ENCODE measurements at places on chromosomes 7 and 10.

GRCh38 chr7:7795203-7795602 lies 76.8 kb upstream of the RPA3 start:
- DNase-seq = no peak

DNA sequence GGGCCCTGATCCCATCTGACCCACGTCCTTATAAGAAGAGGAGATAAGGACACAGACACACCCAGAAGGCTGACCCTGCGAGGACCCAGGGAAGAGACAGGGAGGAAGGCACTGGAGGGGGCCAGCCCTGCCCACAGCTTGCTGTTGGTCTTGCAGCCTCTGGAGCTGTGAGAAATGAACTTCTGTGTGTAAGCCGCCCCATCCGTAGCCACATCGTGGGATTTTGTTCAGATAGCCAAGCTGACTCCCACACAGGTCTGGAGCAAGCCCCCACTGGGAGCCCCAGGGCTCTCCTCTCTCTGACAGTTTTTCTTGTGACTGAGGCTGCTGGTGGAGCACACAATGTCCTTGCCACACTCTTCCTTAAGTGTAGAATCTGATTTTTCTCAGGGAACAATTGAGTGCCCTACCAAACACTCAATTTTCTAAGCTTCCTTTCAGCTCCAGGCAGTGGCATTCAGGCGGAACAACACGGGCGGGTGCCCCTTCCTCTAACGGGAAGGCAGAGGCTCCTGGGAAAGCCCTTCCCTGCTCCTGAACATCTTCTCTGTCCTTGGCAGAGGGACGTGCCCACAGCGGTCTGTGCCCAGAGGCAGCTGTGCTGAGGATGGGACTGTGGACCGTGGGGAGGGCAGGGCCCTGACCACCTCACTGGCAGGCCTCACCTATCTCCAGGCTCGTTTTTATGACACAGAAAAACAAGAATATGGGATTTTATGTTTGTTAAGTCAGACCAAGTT lies 160.6 kb upstream of the SHH start:
- DNase-seq = no peak

- no peak for DNase-seq
Measured at GRCh38 chr10:72790216-72790990, 98.5 kb downstream of the MCU start.

GRCh38 chr7:44796034-44796503 lies 412 bp upstream of the PPIA start:
- DNase-seq = no peak

DNA sequence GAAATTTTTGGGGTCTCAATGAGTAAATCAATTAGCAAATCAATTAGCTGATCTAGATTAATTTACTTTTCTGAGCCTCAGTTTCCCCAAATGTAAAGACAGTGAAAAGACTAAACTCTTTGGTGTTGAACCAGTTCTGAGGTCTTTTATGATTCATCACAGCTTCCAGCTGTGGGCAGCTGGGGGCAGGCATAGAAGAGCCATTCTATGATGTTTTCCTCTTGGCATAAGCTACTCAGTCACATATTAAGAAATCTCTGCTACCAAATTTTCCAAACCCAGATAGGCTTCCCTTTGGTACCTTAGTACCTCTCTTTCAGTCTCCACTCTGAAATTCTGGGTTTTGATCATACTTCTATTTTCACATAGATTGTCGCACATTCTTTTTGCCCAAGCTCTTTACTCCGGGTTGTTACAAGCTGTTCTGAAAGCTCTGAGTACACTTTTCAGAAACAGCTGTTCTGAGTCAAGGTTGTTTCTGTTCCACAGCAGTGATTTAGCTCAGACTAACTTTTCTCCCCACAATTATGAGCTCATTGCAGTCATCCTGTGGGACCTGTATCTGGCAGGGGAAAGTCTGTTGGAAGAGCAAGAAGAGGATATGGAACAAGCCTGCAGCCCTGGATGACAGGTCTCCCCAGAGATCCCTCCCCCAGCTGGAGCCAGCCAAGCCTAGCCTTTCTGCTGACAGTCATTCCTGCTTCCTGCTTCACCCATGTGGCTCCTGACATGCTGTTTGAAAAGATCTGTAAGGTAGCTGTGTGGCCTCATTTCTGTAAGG lies 599.6 kb upstream of the GHITM start:
- peak; percentile 37 for DNase-seq

DNA sequence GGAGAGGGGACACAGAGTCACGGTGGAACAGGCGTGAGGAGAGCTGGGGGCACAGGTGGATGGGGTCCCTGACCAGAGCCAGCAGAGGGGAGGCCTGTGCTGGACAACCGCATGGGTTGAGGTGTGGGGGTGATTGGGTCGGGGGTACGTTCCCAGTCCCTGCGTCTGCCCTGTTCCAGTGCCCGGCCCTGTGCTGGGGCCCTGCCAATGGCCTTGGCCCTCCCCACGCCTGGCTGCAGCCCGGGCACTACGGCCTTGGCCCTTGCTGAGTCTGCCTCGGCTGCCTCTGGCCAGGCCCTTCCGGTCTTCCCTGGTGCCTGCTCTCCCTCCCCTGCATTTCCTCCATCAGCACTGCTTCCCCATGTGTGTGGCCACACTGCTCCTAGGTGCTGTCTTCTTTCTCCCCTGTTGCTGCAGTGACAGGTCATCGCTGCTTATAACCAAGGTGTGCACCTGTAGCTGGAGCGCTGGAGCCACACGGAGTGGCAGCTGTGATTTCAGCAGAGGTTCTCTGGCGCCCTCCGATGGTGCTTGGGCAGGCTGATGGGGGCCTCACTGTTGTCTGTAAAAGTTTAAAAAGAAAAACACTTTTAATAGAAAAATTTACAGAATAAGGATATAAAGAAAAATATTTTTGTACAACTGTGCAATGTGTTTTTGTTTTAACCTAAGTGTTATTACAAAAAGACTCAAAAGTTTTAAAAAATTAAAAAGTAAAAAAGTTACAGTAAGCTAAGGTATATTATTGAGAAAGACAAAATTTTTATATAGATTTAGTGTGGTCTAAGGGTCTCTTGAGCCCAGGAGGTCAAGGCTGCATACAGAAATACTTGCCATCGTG lies 45.2 kb upstream of the BHLHA15 start:
- peak; percentile 50 for DNase-seq

GRCh38 chr10:92727550-92727949 lies 37.8 kb downstream of the HHEX start:
- peak; percentile 4 for DNase-seq

GRCh38 chr10:85459906-85460305 lies 906.7 kb downstream of the GRID1 start:
- DNase-seq = no peak

GRCh38 chr10:130863044-130863443 lies 448.5 kb downstream of the TCERG1L start:
- no peak for DNase-seq

- DNase-seq = no peak
Measured at GRCh38 chr7:115135769-115136410, 214.0 kb downstream of the MDFIC start.

DNA sequence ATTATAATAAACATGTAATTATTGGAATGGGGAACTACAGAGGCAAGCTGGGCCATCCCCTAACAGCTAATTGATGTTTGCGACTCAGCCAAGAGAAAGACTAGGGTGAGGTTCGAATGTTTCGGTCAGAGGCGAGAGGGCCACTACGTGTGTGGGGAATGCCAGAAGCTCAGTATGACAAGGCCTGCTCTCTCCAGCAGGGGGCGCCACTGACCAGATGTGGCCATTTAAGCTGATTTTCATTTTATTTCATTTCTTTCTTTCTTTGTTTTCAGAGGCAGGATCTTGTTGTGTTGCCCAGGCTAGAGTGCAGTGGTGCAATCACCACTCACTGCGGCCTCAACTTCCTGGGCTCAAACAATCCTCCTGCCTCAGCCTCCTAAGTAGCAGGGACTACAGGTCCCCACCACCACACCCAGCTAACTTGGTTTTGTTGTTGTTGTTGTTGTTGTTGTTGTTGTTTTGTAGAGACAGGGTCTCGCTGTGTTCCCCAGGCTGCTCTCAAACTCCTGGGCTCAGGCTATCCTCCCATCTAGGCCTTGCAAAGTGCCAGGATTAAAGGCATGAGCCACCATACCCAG lies 38.1 kb downstream of the TMEM130 start:
- DNase-seq = peak; percentile 48

DNA sequence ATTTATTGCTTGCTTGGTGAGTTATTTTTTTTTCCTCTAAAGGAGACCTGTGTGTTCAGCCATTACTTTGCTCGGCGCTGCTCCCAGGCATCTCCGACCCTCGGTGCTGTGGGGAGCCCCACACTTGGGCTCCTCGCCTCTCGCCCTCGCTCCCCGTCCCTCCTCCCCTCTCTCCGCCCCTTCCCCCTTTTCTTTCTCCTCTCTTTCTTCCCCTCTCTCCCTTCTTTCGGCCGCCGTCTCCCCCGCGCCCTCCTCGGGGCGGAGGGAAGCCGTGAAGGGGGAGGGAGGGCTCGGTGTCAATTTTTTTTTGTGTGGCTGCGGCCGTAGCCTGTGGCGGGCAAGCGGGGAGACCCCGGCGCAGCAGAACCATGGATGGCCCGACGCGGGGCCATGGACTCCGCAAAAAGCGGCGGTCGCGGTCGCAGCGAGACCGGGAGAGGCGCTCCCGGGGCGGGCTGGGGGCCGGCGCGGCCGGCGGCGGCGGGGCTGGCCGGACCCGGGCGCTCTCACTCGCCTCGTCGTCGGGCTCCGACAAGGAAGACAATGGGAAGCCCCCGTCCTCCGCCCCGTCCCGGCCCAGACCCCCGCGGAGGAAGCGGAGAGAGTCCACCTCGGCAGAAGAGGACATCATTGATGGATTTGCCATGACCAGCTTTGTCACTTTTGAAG lies 1.1 kb downstream of the AUTS2 start:
- peak; percentile 58 for DNase-seq

DNA sequence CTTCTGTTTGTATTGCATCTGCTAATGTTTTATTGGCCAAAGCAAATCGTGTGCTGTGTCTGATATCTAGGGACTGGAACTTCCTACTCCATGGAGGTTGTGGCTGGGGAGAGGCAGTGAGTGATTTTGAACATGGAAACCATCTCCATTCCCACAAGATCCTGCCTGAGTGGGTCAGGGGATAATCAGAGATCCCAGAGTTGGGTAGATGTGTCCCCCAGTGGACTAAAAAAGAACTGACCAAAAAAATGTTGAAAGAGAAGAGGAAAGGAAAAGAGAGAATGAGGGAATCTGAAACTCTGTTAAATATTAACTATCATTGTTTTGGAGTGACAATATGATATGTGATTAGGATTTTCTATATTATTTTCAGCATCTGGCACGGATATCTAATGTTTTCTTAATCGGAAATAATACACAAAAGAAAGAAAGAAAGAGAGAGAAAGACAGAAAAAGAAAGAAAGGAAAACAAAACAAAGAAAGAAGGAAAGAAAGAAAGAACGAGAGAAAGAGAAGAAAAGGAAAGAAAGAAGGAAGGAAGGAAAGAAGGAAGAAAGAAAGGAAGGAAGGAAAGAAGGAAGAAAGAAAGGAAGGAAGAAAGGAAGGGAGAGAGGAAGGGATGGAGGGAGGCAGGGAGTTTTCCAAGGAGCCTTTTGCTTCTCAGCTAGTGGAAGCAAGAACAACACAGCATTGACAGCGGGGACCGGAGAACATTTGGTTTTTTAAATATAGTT lies 638.5 kb downstream of the CCSER2 start:
- DNase-seq = no peak

- DNase-seq = no peak
Measured at GRCh38 chr7:78368771-78369170, 570.2 kb downstream of the PHTF2 start.

GRCh38 chr10:29005988-29006387 lies 282.9 kb upstream of the LYZL1 start:
- DNase-seq = no peak

DNA sequence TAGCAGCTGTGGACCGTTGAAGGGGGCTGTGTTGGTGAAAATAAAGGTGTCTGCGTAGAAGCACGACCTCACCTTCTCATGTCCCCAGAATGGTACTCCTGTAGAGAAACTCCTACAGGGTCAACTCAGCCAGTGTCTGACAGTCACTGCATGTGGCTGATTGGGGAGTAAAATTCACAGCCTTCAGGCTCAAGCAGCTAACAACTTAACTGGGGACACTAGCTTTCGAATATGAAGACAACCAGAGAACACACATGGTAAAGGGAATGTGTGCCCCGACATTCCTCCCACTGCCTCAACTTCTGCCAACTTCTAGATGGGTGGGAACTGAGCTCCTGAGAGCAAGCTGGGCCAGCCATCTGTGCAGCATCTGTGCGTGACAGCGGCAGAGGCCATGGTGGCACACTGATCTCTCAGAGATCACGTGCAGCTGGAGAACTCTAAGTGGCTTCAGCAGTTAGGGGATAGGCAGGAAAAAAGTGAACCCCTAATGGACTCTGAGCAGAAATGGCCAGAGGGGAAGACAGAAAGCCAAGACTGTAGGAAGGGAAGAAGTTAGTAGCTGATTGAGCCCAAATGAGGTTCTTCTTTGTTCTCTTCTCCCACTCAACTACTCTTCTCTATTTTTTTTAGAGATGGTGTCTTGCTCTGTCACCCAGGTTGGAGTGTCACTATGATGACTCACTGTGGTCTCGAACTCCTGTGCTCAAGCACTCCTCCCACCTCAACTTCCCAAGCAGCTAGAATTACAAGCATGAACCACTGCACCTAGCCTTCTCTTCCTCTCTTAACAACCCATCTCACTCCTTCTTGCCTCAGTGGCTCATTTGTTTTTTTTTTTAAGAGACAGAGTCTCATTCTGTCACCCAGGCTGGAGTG lies 280.8 kb downstream of the ZEB1 start:
- peak; percentile 38 for DNase-seq

DNA sequence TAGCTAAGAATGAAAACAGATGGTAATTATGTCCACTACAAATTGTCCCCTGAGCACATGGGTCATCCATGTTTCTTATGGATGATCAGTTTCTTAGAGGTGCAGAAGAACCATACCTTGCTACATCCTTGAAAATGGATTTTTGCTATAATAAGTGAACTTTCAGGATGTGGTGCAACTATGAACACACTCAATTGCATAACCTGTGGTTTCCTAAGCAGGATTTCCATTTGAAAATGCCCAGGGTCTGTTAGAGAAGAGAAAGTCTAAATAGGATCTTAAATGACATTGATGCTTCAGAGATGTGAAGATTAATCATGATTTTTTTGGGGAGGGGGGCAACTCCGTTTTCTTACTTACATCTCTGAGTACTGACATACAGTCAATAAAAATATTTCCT lies 39.6 kb upstream of the CACNB2 start:
- no peak for DNase-seq

DNA sequence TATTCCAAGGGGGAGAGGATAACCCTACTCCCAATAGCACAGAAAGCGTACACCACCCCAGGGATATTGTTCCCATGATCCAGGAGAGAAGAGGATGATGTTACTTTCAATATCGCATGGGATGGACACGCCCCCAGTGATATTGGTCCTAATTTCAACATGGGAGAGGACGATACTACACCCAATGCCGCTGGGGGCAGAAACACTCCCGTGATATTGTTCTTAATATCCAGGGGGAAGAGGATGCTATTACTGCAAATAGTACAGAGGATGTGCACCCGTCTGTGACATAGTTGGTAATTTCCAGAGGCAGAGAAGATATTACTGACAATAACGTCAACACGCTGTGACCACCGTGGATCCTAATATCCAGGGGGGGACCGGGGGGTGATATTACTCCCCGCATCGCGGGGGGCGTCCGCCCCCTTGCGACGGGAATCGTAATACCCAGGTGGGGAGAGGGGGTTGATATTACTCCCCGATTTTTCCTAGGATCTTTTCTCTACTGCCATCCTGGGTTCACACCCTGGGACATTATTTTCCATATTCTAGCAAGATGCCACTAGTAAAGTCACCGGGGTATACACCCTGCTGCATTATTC lies 16.6 kb downstream of the MEIG1 start:
- DNase-seq = no peak

- DNase-seq = no peak
Measured at GRCh38 chr7:44617225-44617890, 10.9 kb downstream of the OGDH start.

- DNase-seq = no peak
Measured at GRCh38 chr10:92142949-92143348, 147.9 kb downstream of the CPEB3 start.

- no peak for DNase-seq
Measured at GRCh38 chr10:53598914-53599313, 826.3 kb upstream of the MBL2 start.
